B cell (primary cell): ENCODE measurements at places on chromosomes 12 and 14.

GRCh38 chr14:102593825-102594137 lies 1.3 kb downstream of the RCOR1 start:
- DNase-seq = no peak

DNA sequence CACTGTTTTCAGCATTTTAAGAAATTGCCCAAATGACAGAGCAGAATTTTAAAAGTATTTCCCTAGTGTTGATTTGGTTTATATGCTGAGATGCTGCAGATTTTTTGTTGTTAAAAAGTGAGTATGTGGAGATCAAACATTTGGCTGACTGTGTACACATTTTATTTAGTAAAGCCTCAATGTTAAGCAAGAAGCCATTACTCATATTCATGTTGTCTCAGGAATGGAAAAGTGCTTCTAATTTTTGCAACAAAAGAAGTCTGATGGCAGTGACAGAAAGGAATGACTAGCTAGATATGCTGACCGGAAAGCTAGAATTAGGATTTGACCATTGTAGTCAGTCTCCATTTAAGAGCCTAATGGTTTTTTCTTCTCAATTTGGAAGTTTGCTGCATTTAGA lies 22.5 kb downstream of the SLC38A6 start:
- DNase-seq = no peak

- DNase-seq = no peak
Observed at GRCh38 chr12:22287776-22288621, 46.5 kb downstream of the ST8SIA1 start.

DNA sequence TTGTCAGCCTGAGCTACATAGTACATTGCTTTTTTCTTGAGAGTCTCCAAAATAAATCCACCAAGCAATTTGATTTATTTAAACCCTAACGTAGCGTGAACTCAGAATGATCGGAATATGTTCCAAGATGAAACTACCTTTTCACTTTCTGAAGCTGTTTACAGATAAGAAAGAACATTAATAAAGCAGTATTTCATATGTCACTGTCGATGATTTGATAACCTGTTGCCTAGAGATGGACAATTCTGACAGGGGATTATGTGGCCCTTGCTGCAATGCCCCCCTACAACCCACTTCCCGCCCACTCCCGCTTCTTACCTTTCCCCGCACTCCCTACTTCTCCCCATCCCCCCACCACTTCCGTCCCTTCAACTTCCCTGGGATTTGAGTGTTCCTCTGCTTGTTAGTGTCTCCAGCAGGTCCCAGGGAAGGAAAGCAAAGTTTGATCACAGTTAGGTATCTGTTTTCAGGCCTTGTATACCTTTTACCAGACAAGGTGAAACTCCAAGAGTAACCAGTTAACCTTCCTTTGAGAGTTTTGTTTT lies 229.2 kb upstream of the HMGA2 start:
- DNase-seq = no peak

- DNase-seq = no peak
Observed at GRCh38 chr12:121461048-121461447, 61.1 kb downstream of the RNF34 start.
